Stimulated activated CD8-positive, alpha-beta memory T cell treated with anti-CD3 and anti-CD28 coated beads, Interleukin-4, amount 100 ng/mL, for 4 hours (primary cell): ENCODE measurements at places on chromosomes 5 and 9.

DNA sequence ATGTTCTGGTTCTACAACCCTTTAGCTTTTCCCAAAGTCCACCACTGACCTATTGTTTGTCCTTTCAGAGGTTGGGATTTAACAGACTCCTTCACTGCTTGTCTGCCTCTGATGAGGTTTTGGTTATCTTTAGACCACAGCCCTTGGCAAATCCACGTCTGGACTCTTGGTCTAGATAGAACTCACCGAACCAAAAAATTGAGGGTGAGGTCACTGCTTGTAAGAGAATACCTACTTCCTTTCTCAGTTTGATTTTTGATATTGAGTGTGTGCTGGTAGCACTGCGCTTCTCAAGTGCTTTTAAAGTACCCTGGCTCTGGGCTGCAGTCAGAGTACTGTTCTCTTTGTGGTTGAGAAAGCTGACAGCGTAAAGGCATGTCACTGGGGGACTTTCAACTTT, 61.7 kb downstream of the JMY start:
- no peak for DNase-seq

DNA sequence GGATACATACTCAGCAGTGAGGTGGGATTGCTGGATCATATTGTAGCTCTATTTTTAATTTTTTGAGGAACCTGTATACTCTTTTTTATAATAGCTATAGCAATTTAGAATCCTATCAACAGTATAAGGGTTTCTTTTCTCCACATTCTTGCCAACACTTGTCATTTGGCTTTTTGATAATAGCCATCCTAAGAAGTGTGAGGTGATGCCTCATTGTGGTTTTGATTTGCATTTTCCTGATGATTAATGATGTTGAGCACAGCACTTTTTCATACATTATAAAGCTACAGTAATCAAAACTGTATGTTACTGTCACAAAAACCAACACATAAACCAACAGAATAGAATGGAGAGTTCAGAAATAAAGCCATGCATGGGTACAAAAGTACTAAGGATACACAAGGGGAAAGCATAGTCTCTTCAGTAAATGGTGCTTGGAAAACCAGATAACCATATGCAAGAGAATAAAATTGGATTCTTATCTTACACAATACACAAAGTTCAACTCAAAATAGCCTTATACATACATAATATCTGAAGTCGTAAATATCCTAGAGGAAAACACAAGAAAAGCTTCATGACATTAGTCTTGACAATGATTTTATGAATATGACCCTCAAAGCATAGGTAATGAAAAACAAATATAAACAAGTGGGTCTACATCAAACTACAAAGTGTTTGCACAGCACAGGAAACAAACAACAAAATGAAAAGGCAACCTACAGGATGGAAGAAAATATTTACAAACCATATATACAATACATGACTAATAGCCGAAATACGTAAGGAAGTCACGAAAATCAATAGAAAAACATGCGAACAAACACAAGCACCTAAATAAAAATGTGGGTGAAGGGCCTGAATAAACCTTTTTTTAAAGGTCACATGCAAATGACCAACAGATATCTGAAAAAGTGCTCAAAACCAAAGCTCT, 287.8 kb upstream of the DAB2 start:
- DNase-seq, result no peak

GRCh38 chr5:167665841-167666375, 625.5 kb upstream of the WWC1 start:
- DNase-seq, result no peak

GRCh38 chr9:5871785-5872184, 18.9 kb upstream of the MLANA start:
- DNase-seq, result no peak

- no peak for DNase-seq
These were observed 9.4 kb downstream of the VDAC1 start for GRCh38 chr5:133995341-133995740.

DNA sequence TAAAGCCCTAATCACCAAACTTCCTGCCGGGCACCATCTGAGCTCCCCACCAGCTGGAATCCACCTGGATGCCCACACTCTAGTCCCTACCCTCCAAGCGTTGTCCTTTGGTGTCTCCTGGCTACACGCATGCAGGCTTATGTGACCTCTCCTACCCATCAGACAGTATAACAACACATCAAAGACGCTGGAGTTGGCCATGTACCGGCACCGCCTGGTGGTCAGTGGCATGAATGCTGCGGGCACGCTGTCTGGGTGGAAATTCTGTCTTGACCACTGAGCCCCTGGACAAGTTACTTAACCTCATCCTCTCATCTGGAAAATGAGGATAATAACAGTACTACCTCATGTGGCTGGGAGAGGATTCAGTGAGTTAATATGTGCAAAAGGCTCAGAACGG, 23.4 kb upstream of the CORO2A start:
- no peak for DNase-seq

DNA sequence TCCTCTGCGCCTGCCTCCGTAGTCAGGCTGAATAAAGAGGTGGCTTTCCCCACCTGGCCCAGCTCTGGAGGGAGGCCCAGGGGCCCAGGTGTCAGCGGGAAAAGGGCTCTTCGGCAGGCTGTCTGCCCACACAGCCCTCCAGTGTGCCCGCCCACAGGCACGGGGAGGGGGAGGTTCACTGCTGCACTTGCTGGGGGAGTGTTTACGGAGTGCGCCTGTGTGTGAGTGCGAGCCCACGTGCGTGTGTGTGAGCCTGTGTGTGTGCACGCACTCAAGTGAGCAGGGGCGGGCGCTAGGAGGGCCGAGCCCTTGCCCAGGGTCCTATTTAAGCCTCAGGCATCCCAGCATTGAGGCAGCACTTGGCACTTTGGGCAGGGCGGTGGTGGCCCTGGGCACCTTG, 10.9 kb downstream of the DNLZ start:
- DNase-seq, result no peak

DNA sequence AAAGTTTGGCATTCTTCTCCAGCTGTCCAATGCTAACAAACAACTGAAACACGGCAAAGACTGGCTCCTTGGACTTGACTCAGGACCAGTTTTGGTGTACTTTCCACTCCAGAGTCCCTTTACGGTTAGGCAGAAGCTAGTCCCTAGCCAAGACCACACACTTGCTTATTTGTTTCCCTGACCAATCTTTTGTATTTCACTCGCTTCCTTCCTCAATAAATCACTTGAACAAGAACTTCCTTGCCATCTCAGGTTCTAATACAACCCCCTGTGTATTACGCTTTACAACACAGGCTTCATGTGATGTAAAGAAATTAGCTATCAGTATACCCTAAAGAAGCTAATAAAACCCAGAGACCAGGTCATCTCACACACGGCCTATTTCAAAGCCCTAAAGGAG, 947.5 kb upstream of the CTNND2 start:
- DNase-seq, result no peak

DNA sequence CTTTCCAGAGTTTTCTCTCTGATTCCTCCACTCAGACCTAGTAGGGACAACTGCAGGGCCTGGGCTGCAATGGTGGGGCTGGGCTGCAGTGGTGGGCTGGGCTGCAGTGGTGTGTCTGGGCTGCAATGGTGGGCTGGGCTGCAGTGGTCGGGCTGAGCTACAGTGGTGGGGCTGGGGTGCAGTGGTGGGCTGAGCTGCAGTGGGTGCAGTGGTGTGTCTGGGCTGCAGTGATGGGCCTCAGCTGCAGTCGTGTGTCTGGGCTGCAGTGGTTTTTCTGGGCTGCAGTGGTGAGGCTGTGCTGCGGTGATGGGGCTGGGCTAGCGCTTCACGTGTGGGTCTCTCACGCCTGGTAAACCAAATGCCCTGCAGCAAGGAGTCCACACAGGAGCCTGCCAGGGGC, 27.4 kb downstream of the ABO start:
- DNase-seq, result no peak

DNA sequence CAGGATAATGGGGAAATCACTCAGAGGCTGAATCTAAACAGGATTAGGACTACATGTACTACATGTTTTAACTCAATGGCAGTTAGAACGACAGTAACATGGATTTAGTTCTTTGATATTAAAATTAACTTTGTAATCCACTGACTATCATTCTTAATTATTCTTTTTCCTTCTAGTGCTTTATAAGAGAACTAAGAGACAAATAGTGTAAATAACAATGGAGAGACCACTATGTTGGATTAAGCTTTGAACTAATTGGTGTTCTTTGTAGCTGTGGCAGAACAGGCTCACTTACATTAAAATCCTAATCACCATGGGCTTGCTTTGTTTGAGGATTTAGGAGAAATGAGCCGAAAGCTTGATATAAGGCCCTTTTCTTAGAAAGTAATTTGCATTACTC, 18.8 kb downstream of the NMRK1 start:
- DNase-seq, result no peak

DNA sequence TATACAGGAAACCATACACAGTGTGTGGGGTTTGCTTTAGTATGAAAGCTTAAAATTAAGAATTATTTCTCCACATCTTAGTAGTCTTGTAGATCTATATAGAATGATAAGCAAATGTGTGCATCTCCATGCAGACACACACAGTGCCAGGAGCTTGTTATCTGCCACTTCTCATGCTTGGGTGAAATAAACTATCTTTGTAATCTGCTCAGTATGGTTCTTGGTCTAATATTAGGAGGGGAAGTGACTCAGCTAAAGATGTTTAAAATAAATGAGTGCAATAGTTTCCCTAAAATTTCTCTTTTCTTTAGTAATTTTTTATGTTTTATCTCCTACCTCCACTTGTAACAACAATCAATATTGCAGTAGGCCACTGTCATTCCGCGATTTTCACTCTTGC, 689.6 kb downstream of the TAF11L14 start:
- DNase-seq, result no peak

GRCh38 chr5:80076131-80077050, 41.2 kb downstream of the THBS4 start:
- DNase-seq, result no peak

GRCh38 chr5:15420201-15420600, 79.8 kb upstream of the FBXL7 start:
- DNase-seq, result no peak

DNA sequence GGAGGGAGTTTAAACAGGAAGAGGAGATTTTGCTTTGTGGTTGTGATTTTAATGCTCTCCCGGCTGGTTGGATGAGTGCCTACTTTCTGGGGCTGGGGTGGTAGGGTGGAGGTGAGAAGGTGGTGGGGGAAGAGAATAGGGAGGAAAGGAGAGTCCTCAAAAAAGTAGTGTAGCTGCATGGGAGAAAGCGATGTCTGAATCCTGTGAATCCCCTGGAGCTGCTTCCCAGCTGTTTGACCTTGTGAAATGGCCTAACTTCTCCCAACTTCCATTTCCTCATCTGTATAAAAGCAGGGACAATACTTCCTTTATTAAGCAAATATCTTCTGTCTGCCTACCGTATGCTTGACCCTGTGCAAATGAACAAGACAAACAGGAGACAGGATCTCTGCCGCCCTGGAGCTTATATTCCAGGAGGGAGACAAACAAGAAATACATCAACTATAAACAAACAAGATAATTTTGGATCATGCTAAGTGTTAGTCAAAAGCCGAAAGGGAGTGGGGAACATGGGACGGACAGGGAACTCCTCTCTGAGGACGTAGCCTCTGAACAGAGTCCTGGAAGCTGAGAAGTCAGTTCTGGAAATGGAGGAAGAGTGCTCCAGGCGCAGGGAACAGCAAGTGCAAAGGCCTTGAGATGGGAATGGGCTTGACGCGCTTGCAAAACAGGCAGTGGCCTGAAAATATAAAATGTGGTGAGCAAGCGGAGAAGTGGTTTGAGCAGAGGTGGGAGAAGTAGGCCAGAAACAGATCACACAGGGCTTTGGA, 103.5 kb downstream of the SPRY4 start:
- DNase-seq, result no peak

- no peak for DNase-seq
These were observed 312.2 kb downstream of the SPOCK1 start for GRCh38 chr5:137186759-137187461.

- DNase-seq, result no peak
These were observed 39.1 kb upstream of the C5orf63 start for GRCh38 chr5:127112347-127112864.

DNA sequence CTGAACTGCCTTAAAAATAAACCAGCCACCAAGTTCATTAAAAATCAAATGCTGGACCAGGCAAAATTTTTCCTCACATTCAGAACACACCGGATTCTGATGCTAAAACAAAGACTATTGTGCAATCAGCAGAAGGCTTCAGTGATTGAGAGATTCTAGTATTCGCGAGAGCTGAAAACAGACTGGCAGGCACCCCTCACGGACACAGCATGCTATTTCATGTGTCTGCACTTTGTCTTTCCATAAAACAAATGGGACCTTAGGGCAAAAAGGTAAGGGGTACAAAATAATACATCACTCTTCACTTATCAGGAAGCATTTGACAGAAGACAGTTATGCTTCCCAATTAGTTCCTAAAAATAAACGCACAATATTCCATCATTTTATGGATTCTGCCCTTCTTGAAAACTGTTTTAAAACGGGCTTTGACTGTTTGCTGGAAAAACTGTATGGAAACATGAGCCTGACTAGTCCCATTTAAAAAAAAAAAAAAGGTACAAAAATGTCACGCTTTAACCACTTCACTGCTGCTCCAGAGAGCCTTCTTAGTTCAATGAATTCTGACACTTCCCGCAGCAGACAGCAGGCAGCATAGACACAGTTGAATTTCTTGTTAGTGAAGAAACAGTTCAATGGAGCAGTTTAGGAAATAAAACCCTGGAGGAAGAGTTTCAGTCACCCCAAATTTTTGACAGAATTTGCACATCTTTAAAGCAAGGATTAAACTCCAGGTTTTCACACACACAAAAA, 99.2 kb downstream of the MED27 start:
- DNase-seq, result no peak

DNA sequence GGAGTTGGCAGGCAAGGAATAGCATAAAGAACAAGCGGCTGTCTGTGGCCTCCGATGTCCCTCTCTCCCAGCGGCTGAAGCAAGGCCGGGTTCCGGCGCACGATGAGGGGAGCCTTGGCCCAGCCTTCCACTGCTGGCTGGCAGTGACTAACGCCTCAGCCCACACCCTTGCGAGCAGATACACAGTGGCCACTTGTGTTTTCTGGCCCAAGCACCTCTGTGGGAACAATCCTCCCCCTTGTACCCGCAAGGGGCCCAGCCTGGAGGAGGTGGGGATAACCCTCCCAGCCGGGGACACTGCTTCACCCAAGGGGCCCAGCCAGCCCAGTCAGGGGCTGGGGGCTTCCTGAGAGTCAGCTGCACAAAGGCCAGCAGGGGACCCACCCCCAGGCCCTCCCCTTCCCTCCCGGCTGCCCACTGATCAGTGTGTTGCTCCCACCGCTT, 23.2 kb downstream of the STK10 start:
- DNase-seq, result no peak

GRCh38 chr5:129909225-129909624, 5.0 kb downstream of the CHSY3 start:
- no peak for DNase-seq

- no peak for DNase-seq
These were observed 97.7 kb downstream of the GDNF start for GRCh38 chr5:37742111-37742510.

DNA sequence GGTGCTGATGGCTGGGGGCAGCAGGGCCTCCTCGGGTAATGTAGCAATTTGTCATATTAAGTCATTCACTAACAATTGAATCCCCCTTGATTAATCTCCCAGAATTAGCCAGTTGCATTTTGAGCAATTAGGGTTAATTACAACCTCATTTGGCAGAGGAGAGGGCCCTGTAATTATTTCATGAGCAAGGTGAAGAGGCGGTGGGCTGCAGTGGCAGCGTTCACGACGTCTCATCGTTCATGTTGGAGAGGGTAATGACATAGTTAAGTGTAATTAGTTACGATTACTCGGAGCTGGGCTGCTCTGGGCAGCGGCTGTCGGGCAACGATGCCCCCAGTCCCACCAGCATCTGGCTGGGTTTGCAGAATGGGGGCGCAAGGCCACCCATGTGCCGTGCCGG, 46.0 kb downstream of the NEK6 start:
- DNase-seq, result no peak

- no peak for DNase-seq
These were observed 3.4 kb downstream of the SNX18 start for GRCh38 chr5:54520940-54521339.
